GM23338 (cell line): ENCODE measurements at places on chromosomes 7 and 10. TPM values are rescaled to one million over a fixed set of nuclear protein-coding genes. Genes with fewer than 3 reads are reported as not detected.

Gene TEX47
- not detected in 2 replicates for total RNA-seq

Gene GPR15LG
- not detected in 2 replicates for total RNA-seq

Gene SCART1
- 0.19 and 0.59 TPM in 2 replicates for total RNA-seq

Gene SPDYE16
- total RNA-seq: not detected in 2 replicates

Gene HABP2
- total RNA-seq: not detected in 2 replicates

Gene VENTX
- 6.3 and 8.1 TPM in 2 replicates for total RNA-seq

Gene NEUROD6
- not detected in 2 replicates for total RNA-seq

Gene AGBL3
- total RNA-seq: 3.2 and 4.5 TPM in 2 replicates

Gene OR2A5
- total RNA-seq: not detected in 2 replicates

Gene RHEB
- total RNA-seq: 94.0 and 101 TPM in 2 replicates

Gene LIPF
- not detected in 2 replicates for total RNA-seq

Gene TMEM229A
- total RNA-seq: 0.16 and 0.80 TPM in 2 replicates

Gene SFRP5
- total RNA-seq: 3.5 and 5.1 TPM in 2 replicates

Gene AS3MT
- 8.8 and 10.5 TPM in 2 replicates for total RNA-seq

Gene TRIM8
- total RNA-seq: 33.4 and 36.7 TPM in 2 replicates
